A673 (cell line): ENCODE measurements at places on chromosomes 3 and 15. TPM values are rescaled to one million over a fixed set of nuclear protein-coding genes. Genes with fewer than 3 reads are reported as not detected.

CFAP20DC gene
- total RNA-seq: 0.74 and 1.3 TPM in 2 replicates

CPN2 gene
- not detected in 2 replicates for total RNA-seq

GOLGA6L9 gene
- total RNA-seq: 3.8 and 5.4 TPM in 2 replicates

TTLL3 gene
- total RNA-seq: 6.7 and 9.5 TPM in 2 replicates

ASB14 gene
- not detected in 2 replicates for total RNA-seq

CPLX3 gene
- 0.17 and 0.28 TPM in 2 replicates for total RNA-seq

MASP1 gene
- not detected in 2 replicates for total RNA-seq

MYRIP gene
- not detected in 2 replicates for total RNA-seq

CFAP44 gene
- 2.4 and 3.5 TPM in 2 replicates for total RNA-seq

CYP8B1 gene
- not detected in 2 replicates for total RNA-seq

ANKRD34C gene
- not detected in 2 replicates for total RNA-seq

LRRIQ4 gene
- 0.15 and 0.17 TPM in 2 replicates for total RNA-seq

ZNF860 gene
- not detected in 2 replicates for total RNA-seq

CADM2 gene
- 3.7 and 5.3 TPM in 2 replicates for total RNA-seq

PCOLCE2 gene
- total RNA-seq: 5.0 and 6.4 TPM in 2 replicates

RHOV gene
- total RNA-seq: 1.6 TPM in 2 replicates

TRPC1 gene
- total RNA-seq: 0.88 and 1.3 TPM in 2 replicates

RAB6B gene
- total RNA-seq: 0.86 and 0.87 TPM in 2 replicates

IL5RA gene
- not detected in 2 replicates for total RNA-seq

ARGFX gene
- total RNA-seq: not detected in 2 replicates

NDUFB5 gene
- total RNA-seq: 96.2 and 109 TPM in 2 replicates

STRIT1 gene
- total RNA-seq: not detected in 2 replicates

LIPH gene
- total RNA-seq: 6.2 and 12.1 TPM in 2 replicates

CCR8 gene
- not detected in 2 replicates for total RNA-seq

GRCh38 chr15:72199205-72199515 lies 1.6 kb upstream of the GRAMD2A start:
- DNase-seq: no peak

GRCh38 chr15:99241752-99242151 lies 7.6 kb downstream of the TTC23 start:
- no peak for DNase-seq

GRCh38 chr3:139288266-139288821 lies 55.5 kb upstream of the MRPS22 start:
- no peak for DNase-seq

DNA sequence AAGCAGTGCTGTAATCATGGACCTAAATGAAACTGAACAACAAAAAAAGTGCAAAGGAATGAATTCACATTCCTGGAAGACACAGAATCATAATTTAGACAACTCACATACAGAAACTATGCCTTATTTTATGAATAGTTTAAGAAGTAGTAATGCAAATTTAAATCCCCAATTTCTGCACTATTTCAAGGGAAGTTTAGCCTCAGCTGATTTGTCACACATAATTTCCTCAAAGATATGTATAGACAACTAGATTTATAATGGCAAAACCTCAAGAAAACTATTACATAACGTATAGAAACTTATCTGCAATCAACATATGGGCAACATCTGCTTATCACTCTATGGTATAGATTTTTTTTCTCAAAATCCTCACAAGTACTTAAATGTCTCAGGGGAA lies 7.8 kb upstream of the PTX3 start:
- DNase-seq: no peak

GRCh38 chr3:60810881-60811280 lies 440.4 kb downstream of the FHIT start:
- no peak for DNase-seq

GRCh38 chr3:187880441-187880840 lies 135.2 kb upstream of the BCL6 start:
- no peak for DNase-seq

DNA sequence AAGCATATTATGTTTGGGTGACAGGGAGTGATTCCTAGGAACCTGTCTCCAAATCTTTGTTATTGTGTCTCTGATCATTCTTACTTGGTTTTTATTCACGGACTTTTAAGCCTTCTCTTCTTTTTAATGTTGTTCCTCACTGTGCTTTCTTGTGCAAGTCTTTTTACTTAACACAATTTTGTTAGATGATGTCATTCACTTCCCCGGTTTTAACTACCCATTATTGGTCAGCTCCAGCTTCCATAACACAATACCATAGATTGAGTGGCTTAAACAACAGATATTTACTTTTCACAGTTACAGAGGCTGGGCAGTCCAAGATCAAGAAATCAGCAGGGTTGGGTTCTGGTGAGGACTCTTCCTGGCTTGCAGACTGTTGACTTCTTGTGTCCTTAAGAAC lies 436.3 kb upstream of the CBLB start:
- no peak for DNase-seq

DNA sequence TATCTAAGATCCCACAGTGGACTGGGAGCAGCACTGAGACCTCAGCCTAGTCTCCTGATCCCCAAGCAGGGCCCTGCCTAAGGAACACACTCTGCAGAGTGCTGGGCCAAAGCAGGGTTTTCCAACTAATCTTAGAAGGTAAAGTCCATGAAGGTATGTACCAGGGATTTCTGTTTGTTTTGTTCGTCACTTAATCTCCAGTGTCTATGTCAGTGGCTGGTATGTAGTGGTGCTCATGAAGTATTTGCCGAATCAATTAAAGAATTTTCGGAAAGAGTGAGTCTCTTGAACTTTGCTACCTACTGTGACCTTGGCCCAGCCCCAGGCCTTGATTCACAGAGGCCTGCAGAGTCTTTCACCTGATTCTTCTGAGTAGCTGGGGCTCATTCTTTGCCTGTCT lies 1.7 kb downstream of the DUOX1 start:
- DNase-seq: no peak

DNA sequence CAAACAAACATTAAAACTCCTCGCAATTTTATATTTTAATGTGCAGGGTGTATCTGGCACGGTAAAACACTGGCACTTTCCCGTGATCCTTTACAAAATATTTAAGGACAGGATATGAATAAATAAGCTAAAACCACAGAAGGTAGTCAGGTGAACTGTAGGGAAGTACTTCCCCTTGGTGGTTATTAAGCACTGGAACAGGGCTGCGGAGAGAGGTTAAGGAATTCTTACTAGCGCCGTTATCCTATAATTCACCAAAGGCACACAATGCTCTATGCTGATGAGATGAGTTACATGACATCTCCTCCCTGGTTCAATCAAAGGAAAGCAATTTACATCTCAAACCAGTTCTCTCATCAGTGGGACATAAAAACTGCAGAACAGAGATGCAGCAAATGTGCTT lies 289.8 kb downstream of the ZBTB20 start:
- no peak for DNase-seq

DNA sequence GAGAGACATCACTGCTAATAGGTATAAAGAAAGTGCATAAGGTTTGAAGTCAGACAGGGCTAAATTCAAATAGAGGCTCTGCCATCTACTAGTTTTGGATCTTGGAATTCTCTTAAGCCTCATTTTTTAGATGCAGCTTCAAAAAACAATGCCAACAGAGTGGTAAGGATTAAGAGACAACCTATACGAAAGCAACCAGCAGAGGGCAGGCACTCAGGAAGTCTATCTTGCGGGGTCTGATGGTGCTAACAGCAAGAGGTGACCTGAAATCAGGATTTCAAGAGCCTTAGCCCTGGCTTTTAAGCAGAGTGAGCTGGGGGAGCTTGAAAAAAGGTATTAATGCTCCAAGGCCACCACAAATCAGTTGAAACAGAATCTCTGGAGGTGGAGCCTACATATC lies 40.7 kb downstream of the LDHAL6B start:
- peak; percentile 72 for DNase-seq

GRCh38 chr15:79644091-79644490 lies 212.0 kb downstream of the MINAR1 start:
- peak; percentile 14 for DNase-seq

- no peak for DNase-seq
Observed at GRCh38 chr3:58353722-58354553, 21.2 kb downstream of the PXK start.

GRCh38 chr15:63191895-63192618 lies 2.7 kb downstream of the RAB8B start:
- DNase-seq: no peak

- no peak for DNase-seq
Observed at GRCh38 chr3:157103280-157103679, 56.7 kb downstream of the CCNL1 start.

GRCh38 chr3:37050282-37050681 lies 57.0 kb downstream of the MLH1 start:
- DNase-seq: no peak

GRCh38 chr15:70490148-70490837 lies 273.1 kb downstream of the UACA start:
- DNase-seq: no peak

- peak; percentile 92 for DNase-seq
Observed at GRCh38 chr3:122982216-122983185, 45.1 kb downstream of the SEMA5B start.

DNA sequence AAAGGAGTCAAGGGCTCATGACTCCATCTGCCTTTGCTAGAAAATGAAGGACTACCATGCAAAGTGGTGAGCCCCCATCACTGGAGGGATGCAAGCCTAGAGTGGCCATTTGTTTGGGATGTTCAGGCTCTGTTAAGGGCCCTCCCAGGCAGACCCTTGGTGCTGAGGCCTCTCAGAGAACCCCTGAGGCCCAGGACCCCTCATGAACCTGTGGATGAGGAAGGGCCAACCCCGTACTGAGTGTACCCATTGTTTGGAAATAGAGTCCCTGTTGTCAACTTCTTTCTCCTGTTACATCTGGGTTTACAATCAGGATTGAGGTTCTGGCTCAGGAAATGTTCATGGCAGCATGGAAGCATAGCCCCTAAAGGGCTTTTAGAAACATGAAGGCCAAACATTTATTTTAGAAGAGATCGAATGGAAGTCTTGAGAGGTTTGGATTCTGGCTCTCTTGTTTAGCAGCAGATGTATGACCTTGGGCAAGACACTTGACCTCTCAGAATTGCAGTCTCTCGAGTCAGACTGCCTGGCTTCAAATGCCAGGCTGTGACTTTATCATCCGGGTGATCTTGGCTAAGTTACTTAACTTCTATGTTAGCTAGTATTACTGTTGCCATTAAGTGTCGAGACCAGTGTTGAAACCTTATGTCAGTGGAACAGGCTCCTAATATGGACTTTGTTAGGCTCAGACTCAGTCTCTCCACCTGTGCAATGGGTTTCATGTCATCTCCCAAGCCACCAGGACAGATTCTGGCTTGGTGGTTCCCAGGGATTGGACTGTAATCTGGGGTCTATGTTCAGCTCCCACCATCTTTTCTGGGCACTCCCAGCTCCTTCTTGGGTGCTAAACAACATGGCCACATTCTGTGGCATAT lies 12.4 kb downstream of the ITGA11 start:
- DNase-seq: no peak

GRCh38 chr3:49161808-49162530 lies 4.2 kb downstream of the CCDC71 start:
- DNase-seq: no peak

- DNase-seq: no peak
Observed at GRCh38 chr15:85000937-85001336, 19.3 kb downstream of the PDE8A start.

GRCh38 chr15:40843261-40843884 lies 475 bp upstream of the SPINT1 start:
- DNase-seq: no peak

DNA sequence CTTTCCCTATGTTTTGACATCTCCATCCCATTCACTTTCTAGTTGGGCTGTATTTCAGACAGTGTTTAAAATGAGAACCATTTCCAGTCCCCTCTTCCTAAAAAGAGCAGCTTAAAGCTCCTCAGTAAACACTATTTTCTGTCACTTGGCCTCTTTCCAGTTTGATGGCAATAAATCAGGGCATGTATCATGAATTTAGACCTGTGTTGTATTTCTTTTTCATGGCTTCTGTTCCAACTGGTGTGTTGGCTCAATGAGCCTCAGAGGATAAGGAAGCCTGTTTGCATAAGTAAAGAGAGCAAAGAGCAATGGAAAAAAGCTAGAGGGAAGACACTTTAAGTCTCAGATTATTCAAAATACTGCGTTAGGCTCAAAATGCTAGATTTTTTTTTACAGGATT lies 7.2 kb downstream of the CCDC80 start:
- DNase-seq: peak; percentile 94

DNA sequence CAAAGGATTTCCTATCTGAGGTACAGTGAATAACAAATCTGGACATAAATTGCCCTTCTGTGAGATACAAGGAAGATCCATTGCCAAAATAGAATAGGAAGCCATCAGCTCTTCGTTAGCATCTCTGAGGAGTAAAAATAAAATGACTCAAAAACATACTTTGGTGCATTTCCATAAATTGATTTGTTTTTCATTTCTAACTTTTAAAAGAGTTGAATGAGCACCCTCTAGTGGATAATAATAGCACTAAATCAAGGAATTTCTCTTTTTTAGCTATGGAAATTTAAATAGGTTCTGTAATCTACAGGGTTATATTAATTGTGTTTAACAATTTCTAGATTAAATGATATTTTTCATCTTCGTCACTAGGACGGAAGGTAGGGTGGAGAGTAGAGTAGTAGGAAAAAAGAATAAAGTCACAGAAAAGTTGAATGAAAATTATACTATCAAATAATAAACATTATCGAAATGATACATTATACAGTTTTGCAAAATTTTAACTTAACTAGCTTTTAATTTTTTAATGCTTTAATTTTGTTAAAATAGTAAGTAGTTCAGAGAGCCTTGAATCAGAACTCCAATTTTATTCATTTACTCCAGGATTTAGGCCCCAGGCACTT lies 6.4 kb downstream of the NSUN3 start:
- DNase-seq: peak; percentile 42

GRCh38 chr15:63178034-63178433 lies 11.4 kb upstream of the RAB8B start:
- no peak for DNase-seq

- DNase-seq: no peak
Observed at GRCh38 chr3:136992115-136992514, 34.3 kb downstream of the IL20RB start.

DNA sequence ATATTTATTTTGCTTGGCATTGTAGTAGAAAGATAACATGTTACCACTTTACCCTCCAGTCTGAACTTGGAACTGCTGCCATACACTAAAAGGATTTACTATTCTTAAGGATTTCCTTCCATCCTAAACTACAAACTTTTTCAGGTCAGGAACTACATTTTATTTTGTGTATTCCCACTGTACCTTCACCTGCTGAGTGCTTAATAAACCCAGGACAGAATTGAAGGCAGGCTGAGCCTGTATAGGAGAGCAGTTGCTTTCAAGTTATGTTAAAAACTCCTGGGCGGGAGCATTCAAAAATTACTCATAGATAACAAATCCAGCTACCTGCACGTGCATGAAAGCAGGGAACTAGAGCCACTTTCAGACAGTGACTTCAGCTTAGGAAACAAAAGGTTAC lies 58.3 kb downstream of the CACNA1D start:
- DNase-seq: no peak

GRCh38 chr3:11168881-11169805 lies 14.8 kb downstream of the HRH1 start:
- DNase-seq: no peak

DNA sequence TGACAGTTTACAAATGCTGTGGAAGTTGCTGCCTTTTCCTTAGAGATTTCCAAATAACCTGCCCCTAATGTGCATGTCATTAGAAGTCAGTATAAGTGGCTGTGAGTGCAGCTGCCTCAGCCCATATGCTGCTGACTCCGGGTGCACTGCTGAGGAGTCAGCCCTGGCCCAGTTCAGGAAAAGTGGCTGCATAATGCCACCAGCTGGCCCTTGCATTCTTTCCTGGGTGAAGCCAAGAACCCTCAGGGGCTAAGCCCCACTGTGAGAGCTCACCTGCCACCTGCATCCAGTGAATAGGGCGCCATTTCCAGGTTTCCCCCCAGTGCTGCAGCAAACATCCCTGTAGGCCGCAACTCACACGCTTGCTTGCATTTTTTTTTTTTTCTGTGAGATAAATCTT lies 139.9 kb downstream of the TJP1 start:
- no peak for DNase-seq
